A375 (cell line): ENCODE measurements at places on chromosomes 7 and 10. TPM values are rescaled to one million over a fixed set of nuclear protein-coding genes. Genes with fewer than 3 reads are reported as not detected.

Gene PAX4
- not detected in 2 replicates for total RNA-seq

Gene SLC16A9
- total RNA-seq, result 0.87 and 1.1 TPM in 2 replicates

Gene AGBL3
- total RNA-seq, result 0.21 and 0.41 TPM in 2 replicates

Gene CPA2
- 0.48 TPM in 1 of 2 replicates, not detected in the other for total RNA-seq

Gene AGMO
- total RNA-seq, result 11.5 and 11.9 TPM in 2 replicates

Gene PRSS1
- total RNA-seq, result not detected in 2 replicates

Gene HIPK2
- 26.1 and 28.1 TPM in 2 replicates for total RNA-seq

Gene FOXI2
- not detected in 2 replicates for total RNA-seq

Gene LIPK
- not detected in 2 replicates for total RNA-seq

Gene RBP4
- total RNA-seq, result 0.82 and 1.0 TPM in 2 replicates

Gene INHBA
- total RNA-seq, result 65.2 and 65.4 TPM in 2 replicates

Gene GPR26
- not detected in 2 replicates for total RNA-seq

Gene GET4
- total RNA-seq, result 46.4 and 57.3 TPM in 2 replicates

Gene CDC14C
- not detected in 2 replicates for total RNA-seq

Gene TRPV5
- total RNA-seq, result 0.05 TPM in 1 of 2 replicates, not detected in the other

Gene PRR15
- 0.15 and 0.21 TPM in 2 replicates for total RNA-seq

Gene NET1
- 63.1 and 64.5 TPM in 2 replicates for total RNA-seq

Gene COL28A1
- total RNA-seq, result 0.03 TPM in 1 of 2 replicates, not detected in the other

Gene PGAM2
- 2.6 and 3.0 TPM in 2 replicates for total RNA-seq

Gene ERVW-1
- total RNA-seq, result not detected in 2 replicates

Gene CPXM2
- total RNA-seq, result not detected in 2 replicates
